Natural killer cell (primary cell): ENCODE measurements at places on chromosomes 7 and 10. TPM values are rescaled to one million over a fixed set of nuclear protein-coding genes. Genes with fewer than 3 reads are reported as not detected.

DNA sequence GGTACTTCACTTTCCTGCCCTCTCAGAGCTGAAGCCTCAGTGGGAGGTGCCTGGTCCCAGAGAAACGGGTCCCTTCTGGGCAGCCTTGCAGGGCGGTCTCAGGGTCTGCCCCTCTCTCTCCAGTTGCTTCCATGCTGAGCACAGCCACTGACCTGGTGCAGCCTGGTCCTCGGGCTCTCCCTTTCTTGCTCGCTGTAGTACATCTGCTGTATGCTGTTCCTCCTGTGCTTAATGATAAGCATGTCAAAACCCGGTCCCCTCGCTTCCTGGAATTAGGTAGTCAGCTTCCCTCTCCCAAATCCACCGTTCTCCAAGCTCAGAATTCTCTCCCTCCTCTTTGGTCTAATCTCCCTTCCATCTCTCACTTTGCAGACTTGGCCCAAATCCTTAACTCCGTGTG is 11.0 kb upstream of the HPS1 start:
- no peak overlapping the region for H3K4me3 ChIP-seq
- no peak overlapping the region for H3K27ac ChIP-seq
- no peaks in the 10 kb centered on the region for H3K4me1 ChIP-seq

DNA sequence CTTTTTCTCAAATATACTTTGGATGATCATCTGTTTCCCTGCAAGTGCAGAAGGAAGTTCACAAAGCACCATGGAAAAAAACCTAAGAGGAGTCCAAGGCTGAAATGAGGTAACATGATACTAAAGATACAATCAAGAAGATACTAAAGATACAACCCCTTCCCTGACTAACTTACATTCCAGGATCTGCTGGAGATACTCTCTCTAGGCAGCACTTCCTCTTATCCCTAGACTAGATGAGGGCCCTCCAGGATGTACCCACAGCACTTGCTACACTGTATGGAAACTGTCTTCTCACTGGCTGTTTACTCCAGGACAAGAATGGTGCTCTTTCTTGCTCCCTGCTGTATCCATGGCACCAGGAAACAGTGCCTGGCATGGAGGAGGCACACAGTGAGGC is 116.4 kb upstream of the NFE2L3 start:
- no peaks in the 10 kb centered on the region for H3K4me1 ChIP-seq
- no peak for DNase-seq
- H3K27me3 ChIP-seq = peaks cover 5% of the 10 kb centered on the region
- H3K36me3 ChIP-seq = no peaks in the 10 kb centered on the region
- no peak overlapping the region for H3K4me3 ChIP-seq

GRCh38 chr10:16521311-16522016 is at the start of gene C1QL3:
Gene C1QL3, minus strand, starts transcription at chr10:16521879. Its CDS starts 814 bp downstream, at chr10:16521065.
- H3K36me3 ChIP-seq = no peaks in the 10 kb centered on the region
- no peak for DNase-seq
- peaks cover 15% of the 10 kb centered on the region for H3K4me1 ChIP-seq
- H3K27ac ChIP-seq = no peak within 1 kb of the TSS
- H3K27me3 ChIP-seq = peaks cover 21% of the 10 kb centered on the region

GRCh38 chr7:151818674-151819519 is 58.0 kb downstream of the PRKAG2 start:
- no peaks in the 10 kb centered on the region for H3K27me3 ChIP-seq
- H3K4me3 ChIP-seq = no peak overlapping the region
- H3K4me1 ChIP-seq = no peaks in the 10 kb centered on the region

DNA sequence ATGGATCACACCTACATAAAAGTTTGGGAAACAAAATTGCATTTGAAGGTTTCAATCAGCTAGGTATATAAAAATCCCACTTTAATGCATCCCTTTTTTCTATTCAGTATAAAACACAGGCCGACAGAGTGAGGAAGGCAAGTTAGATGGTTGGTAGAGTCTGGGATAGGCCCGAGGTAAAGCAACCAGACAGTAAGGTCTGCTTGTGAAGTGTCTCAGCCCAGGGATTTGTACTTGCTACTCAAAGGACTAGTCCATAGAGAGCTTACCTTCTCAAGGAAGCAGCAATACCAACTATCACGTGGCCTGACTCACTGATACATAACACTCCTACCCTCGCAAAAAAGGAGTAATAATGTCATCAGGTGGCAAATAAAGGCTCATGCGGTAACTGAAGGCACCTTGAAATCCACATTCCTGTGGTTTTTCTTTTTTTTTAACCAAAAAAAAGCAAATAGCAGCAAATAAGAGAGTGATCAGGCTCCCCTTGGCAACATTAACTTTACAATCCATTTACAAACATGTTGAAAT is 56.2 kb upstream of the ATP6V0A4 start:
- DNase-seq = no peak
- no peak overlapping the region for H3K4me3 ChIP-seq
- no peaks in the 10 kb centered on the region for H3K4me1 ChIP-seq
- no peaks in the 10 kb centered on the region for H3K27me3 ChIP-seq
- H3K36me3 ChIP-seq = no peaks in the 10 kb centered on the region

GRCh38 chr10:19889256-19889655 is 73.0 kb downstream of the PLXDC2 start:
- H3K36me3 ChIP-seq = no peaks in the 10 kb centered on the region
- no peak overlapping the region for H3K4me3 ChIP-seq
- H3K27ac ChIP-seq = no peak overlapping the region
- H3K27me3 ChIP-seq = no peaks in the 10 kb centered on the region
- DNase-seq = no peak

GRCh38 chr7:144483189-144483588 is 79.7 kb upstream of the NOBOX start:
- no peaks in the 10 kb centered on the region for H3K27me3 ChIP-seq
- H3K27ac ChIP-seq = no peak overlapping the region
- DNase-seq = no peak
- H3K36me3 ChIP-seq = no peaks in the 10 kb centered on the region

Gene RASA4B
- total RNA-seq = 14.3 TPM

Gene MRLN
- not detected for total RNA-seq
